ENCODE measurements at places on chromosomes 5 and 9.

- no peak for DNase-seq
Measured at GRCh38 chr5:95708876-95709275, 22.3 kb upstream of the RHOBTB3 start.

GRCh38 chr9:27880156-27880555 lies 306.9 kb upstream of the C9orf72 start:
- DNase-seq = no peak

GRCh38 chr5:74054139-74054538 lies 428.1 kb downstream of the ARHGEF28 start:
- no peak for DNase-seq

GRCh38 chr9:34465468-34465867 lies 6.9 kb downstream of the DNAI1 start:
- no peak for DNase-seq

DNA sequence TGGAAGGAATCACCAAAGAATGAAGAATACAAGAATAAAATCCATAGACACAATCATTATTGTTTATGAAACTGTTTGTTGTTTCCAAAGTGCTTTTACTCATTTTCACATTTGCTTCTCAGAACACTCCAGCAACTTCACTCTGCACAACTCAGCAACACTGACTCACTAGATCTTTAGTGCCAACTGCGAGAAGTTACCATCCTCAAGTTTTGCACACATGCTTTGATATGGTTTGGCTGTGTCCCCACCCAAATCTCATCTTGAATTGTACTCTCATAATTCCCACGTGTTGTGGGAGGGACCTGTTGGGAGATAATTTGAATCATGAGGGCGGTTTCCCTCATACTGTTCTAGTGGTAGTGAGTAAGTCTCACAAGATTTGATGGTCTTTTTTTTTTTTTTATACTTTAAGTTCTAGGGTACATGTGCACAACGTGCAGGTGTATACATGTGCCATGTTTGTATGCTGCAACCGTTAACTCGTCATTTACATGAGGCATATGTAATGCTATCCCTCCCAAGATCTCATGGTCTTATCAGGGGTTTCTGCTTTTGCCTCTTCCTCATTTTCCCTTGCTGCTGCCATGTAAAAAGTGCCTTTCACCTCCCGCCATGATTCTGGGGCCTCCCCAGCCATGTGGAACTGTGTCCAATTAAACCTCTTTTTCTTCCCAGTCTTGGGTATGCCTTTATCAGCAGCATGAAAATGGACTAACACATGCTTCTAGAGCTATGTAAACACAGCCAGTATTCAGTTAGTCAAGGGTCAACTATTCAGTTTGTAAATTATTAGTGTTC lies 36.9 kb downstream of the CLINT1 start:
- DNase-seq = no peak

GRCh38 chr5:119174578-119175163 lies 103.8 kb downstream of the DMXL1 start:
- DNase-seq = no peak

DNA sequence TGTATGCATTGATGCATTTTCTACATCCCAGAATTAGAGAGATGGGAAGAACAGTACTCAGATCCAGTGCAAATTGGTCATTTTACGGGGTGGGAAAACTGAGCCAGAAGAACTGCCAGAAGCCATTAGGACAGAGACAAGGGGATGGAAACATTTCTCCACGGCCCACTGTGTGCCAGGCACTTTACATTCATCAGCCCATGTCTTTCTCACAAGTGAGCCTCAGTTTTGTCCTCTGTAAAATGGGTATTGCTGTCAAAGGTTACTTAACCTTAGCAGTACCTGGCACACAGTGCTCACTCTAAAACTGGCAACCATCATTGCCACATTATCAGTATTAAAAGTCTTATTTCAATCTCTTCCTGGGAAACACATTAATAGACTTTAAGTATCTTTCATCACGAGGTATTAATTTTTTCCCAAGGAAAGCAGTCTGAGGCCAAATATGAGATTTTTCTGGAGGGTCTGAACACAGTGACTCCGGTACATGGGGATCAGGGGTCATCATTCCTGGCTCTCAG lies 5.2 kb downstream of the DUSP1 start:
- peak; percentile 32 for DNase-seq
